Posterior vena cava (tissue), 2 donors: ENCODE measurements at places on chromosomes 3 and 15. TPM values are rescaled to one million over a fixed set of nuclear protein-coding genes. Genes with fewer than 3 reads are reported as not detected.

LDHAL6B gene
- total RNA-seq, result not detected

COX17 gene
- 49.2 TPM for total RNA-seq

SMARCC1 gene
- 84.8 TPM for total RNA-seq

GOLGA8M gene
- total RNA-seq, result 0.67 TPM
